Natural killer cell treated with Interleukin-12 subunit alpha and Interleukin-12 subunit beta and Interleukin-15 and Interleukin-18, amount 100 ng/mL, for 72 hours (primary cell): ENCODE measurements at places on chromosomes 2 and 18. TPM values are rescaled to one million over a fixed set of nuclear protein-coding genes. Genes with fewer than 3 reads are reported as not detected.

QPCT gene
- total RNA-seq = 0.33 TPM

DSC1 gene
- not detected for total RNA-seq

UGT1A5 gene
- not detected for total RNA-seq

SOWAHC gene
- 0.14 TPM for total RNA-seq

CROCC2 gene
- not detected for total RNA-seq

DSC3 gene
- total RNA-seq = not detected

SERPINB7 gene
- not detected for total RNA-seq

EML6 gene
- total RNA-seq = 1.1 TPM

- no peak for DNase-seq
Measured at GRCh38 chr2:124066776-124067175, 41.7 kb downstream of the CNTNAP5 start.

DNA sequence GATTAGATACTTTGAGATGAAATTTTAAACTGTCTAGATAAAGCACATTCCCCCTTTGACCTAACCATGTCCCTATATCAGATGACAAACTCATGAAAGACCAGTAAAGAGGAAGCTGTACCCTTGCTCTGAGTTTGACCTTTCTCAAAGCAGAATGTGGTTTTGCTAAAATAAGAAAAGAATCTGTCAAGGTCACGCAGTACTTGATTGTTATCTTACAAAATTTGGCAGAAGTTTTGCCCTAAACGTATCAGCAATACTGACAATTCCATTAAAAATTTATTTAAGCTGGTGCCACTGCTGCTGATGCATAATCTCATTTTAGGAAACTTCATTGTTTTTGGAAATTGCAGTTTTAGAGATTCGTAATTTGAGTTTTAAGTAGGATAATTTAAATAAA lies 31.2 kb upstream of the GALM start:
- DNase-seq = no peak

DNA sequence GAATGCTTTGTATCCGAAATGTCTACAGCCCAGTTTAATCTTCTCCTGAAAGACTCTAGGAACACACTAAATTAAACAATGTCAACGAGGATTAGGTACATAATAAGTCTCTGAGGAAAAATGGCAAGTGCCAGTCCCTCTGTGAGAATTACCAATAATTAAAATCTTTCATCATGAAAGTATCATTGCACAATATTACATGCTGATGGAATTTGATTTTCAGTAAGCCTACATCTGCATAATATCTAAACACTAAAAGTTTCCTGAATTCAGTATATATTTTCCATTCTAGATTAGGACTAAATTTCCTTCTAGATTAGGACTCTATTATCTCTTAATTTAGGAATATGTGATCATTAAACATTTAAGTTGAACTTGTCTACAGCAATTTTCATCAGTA lies 132.1 kb downstream of the LRP2 start:
- no peak for DNase-seq

DNA sequence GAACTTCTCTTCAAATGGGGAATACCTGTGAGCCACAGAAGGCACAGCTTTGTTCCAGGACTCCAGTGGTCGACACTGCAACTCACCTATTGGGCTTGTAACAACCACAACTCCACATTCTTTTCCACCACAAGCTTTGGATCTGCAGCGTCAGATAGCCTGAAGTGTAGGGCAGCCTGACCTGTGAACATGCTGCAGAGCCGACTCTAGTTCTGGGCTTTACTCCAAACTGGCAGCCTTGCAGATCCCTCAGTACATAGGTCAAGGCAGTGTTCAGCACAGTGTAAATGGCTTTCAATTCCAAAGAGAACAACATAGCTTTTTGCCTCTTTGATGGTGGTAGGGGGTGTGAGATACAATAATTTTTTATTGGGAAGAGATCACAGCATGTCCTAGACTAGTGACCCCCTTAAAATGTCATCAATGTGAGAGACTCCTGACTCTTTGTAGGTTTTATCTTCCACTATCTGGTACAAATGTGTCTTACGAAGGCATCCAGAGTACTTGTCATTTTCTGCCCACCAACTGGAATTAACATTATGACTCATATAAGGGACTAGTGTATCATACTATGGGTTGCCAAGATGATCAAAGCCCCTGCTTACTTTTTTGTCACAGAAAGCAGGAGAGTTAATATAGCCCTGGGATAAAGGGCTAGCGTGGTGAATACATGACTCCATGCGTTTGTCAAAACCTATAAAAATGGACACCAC lies 149.8 kb downstream of the COPS8 start:
- DNase-seq = no peak

DNA sequence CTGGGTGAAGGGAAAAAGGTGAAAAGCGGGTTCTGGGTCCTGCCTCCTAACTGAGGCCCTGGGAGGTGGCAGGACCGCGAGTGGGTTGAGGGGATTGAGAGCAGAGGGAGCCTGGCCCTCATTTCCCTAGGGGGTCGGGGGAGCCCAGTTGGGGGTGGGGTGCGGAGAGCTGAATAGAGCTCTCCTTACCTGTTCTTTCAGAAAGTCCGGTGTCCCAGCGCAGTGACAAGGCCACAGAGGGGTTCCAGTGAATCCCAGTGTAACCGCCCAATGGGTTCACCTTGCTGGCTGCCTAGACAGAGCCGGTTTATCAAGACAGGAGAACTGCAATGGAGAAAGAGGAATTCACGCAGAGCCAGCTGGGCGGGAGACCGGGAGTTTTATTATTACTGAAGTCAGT lies 22.4 kb downstream of the TMEM177 start:
- no peak for DNase-seq

DNA sequence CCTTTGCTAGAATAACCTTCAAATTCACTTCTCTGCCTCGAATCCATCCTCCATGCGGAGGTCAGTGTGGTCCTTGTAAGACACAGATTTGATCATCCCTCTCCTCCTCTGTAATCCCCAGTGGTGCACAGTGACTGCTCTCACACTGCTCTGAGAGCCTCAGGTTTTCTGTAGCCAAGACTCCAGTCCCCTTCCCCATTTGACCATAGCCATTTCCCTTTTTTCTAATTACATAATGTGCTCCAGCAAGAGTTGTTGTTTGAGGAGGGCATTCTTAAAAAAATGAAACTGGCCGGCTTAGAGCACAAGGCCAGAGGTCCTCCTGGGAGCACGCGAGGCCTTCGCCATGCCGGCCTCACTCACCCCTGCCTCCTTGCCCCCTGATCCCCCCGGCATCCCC lies 34.7 kb upstream of the LPIN1 start:
- DNase-seq = no peak

- DNase-seq = no peak
Measured at GRCh38 chr2:189698020-189698887, 23.8 kb downstream of the ANKAR start.

DNA sequence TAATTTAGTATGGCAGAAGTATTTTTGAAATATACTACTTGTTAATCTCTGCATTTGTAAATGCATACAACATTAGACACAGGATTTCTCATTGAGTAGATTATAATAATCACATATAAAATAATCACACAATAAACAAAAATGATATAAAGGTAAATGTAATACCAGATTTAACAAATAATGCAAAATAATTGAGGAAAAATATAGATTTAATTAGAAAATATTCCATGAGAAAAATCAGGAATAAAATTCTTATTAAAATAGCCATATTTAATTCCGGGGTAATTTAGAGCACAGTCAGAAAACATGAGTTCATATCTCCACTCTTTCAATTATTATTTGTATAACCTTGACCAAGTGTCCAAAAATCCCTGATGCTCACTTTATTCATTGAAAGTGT lies 385.9 kb upstream of the SYT4 start:
- DNase-seq = no peak

GRCh38 chr2:201904538-201905420 lies 98.4 kb downstream of the CDK15 start:
- no peak for DNase-seq

GRCh38 chr2:173673640-173674039 lies 291.5 kb downstream of the SP3 start:
- DNase-seq = no peak

- DNase-seq = no peak
Measured at GRCh38 chr18:72965616-72966015, 97.8 kb upstream of the NETO1 start.

DNA sequence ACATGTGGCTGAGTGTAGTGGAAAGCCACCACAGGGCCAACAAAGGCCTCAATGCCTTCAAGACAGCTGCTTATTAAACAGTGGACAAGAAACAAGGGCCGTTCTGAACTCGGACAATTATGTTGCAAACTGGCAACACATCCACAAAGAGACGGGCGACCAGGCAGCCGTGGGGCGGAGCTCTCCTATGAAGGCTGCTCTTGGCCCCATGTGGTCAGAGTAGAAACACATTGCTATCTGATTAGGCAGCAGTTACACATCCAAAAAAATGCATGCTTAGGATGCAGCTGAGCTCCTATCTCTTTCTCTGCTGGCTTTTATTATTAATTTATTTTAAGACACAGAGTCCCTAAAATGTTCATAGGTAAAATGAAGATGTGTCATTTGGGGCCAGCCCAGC lies 163.4 kb downstream of the TMEM163 start:
- no peak for DNase-seq
